RPMI8226 (cell line): ENCODE measurements at places on chromosomes 7 and 10.

- DNase-seq: peak; percentile 57
These were observed 159.6 kb downstream of the PARD3 start for GRCh38 chr10:34655286-34656170.

DNA sequence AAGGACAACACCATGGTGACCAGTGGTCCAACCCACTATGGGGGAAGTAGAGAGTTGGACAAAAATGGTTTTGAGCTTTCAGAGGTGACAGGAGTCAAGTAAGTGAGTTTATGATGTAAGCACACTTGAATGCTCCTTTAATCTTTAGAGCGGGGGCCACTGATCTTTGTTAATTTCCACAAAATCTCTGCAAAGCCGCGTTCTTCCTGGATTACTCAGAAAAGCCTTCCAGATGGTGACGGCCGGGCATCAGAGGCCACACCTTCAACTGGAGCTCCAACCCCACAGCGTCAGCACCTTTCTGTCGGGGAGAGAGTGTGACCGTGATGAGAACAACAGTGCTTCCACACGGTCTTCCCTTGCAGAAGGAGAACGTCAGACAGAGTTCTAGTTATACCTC is 35.2 kb upstream of the KLF6 start:
- DNase-seq: no peak

GRCh38 chr10:51629934-51630639 is 69.3 kb downstream of the CSTF2T start:
- DNase-seq: no peak

- no peak for DNase-seq
These were observed 171.0 kb downstream of the PTPN20 start for GRCh38 chr10:47082055-47082784.

DNA sequence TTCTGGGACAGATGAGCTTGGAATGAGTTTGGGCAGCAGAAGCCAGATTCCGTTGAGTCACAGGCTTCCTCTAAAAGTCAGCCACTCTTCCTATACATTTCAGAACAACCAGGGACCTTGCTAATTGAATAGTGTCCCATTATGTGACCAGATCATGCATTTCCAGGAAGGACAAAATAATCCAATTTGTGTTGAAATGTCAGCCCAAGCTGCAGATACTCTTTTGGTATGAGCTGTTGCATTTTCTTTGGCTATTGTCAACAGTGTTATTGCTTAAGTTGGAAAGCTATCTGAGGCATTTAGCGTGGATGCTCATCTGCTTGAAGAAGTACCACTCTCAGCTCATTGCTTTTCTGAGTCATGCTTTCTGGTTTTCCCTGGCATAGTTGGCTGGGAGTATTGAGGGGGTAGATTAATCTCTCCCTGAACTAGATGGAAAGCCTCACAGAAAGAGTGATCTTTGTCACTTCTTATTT is 223.7 kb upstream of the HABP2 start:
- no peak for DNase-seq

GRCh38 chr7:92588561-92588960 is 1.6 kb downstream of the FAM133B start:
- DNase-seq: no peak

- DNase-seq: no peak
These were observed 368.1 kb downstream of the RPS24 start for GRCh38 chr10:78401624-78402367.

GRCh38 chr10:22713853-22714478 is 412 bp downstream of the PIP4K2A start:
- DNase-seq: peak; percentile 65

DNA sequence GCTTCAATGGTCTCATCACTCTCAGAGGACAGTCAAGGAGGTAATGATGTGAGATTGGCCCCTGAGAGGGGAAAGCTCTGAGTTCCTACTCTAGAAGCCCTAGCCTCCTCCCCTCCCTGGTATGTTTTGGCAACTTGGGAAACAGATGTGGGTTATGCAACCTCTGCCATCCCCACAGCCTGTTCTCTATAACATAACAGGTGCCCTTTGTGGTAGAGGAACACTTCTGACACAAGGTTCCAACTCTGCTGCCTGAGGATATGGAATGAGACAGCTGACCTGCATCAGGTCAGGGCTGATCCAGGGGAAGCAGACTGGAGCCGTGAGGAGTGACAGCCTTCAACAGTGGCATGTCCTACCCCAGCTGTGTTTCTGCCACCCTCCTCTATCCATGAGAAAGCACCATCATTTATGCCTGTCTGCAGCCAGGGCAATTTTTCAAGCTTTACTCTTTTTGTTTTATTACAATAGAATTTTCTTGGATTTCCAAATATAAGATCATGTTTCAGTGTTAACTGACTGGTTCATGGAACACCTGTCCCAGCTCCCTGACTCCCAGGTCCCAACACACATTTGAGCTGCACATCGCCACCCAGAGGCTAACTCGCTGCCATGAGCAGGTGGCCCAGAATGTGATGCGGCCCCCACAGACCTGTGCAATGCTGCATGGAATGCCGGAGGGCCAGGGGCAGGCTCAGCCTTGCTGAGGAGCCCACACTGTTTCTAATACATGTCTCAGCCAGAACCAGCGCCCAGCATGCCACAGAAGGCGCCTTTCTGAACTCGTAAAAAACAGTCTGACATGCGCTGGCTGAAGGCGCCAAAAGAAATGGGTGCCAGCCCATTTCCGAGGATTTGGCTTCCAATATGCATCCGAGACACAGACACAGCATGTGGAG is 124.8 kb upstream of the CHST15 start:
- DNase-seq: no peak

GRCh38 chr7:124137664-124138063 is 104.8 kb upstream of the TMEM229A start:
- DNase-seq: no peak

- no peak for DNase-seq
These were observed 65.7 kb upstream of the ASAH2 start for GRCh38 chr10:50316695-50317648.

DNA sequence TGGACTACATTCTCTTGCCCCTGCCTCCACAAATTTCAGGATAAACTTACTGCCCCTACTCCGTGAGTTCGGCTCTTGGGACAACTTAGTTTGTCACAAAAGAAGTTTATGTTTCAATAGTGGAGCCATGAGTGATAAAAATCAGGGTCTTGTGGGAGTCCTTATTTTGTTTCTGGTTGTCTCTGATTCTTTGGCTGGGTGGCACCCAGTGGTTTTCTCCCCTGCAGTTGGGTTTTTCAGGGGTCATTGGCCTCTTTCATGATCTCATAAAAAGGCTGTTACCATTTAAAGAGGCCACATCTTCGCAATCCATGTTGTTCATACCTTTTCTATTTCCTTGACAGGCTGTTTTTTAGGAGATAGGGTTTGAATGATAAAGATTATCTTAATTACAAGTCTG is 5.5 kb downstream of the TET1 start:
- DNase-seq: no peak

DNA sequence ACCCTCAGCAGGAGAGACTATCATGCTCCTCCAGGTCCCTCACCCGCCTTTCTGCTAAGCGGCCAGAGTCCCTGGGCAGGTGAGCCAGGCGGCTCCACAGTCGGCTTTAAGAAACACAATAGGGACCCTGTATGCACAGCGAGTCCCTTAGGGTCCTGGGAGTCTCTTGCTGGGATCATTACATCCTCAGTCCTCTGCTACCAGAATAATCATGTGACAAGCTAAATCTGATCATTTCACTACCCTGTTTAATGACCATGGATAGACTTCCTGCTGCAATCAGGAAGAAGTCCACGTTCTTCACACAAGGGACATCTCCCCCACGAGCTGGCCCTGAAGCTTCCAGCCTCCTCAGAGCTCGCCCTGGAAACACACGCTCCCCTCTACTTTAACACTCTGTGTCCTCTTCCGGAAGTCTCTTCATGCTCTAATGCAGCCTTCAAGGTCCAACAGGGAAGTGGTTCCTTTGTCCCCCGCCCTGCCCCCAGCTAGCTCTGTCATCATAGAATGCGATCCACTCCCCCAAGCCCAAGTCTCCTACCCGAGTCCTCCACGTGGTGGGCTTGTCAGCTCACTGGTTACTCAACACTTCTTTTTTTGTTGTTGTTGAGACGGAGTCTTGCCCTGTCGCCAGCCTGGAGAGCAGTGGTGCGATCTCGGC is 101.5 kb downstream of the RNF216 start:
- no peak for DNase-seq

- peak; percentile 26 for DNase-seq
These were observed 153.2 kb upstream of the LYZL2 start for GRCh38 chr10:30782537-30783461.

GRCh38 chr10:31171402-31172083 is 139.9 kb upstream of the ZNF438 start:
- DNase-seq: no peak

- no peak for DNase-seq
These were observed 87.4 kb upstream of the WAC start for GRCh38 chr10:28445516-28445915.

DNA sequence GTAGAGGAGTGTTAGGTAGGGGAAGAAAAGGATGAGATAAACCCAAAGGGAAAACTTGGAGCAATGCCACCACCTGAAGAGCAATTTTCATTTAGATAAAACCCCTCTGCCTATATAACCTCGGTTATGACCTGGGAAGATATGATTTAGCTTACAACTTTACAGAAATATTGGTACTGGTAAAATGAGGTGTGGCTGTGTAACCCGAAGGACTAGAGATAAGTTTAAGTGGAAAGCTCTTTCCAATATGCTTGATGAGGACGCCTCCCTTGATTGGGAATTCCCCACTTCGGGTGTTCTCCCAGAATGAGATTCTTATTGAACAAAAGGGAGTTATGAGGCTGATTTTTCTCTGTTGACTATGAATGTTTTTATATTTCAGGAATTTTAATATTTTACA is 109.5 kb upstream of the CDK6 start:
- DNase-seq: no peak

- DNase-seq: no peak
These were observed 108.7 kb downstream of the RAPGEF5 start for GRCh38 chr7:22248111-22248809.

GRCh38 chr10:20995123-20995987 is 98.2 kb upstream of the NEBL start:
- no peak for DNase-seq

DNA sequence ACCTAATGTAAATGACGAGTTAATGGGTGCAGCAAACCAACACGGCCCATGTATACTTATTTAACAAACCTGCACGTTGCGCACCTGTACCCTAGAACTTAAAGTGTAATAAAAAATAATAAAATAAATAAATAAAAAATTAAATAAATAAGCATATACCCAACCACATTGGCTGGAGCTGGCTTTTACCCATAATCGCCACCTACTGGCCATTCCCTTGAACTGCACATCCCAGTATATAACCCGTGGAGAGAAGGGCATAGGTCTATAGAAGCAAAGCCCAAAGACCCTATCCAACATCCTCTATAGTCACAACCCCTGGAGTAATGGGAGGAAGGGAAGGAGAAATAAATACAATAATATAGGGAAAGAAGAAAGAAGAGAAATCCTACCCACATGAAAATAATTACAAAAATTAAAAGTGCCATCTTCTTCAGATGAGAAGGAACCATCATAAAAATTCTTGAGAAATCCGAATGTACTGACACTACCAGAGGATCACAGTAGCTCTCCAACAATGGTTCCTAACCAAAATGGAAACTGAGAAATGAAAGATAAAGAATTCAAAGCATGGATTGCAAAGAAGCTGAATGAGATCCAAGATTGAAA is 65.6 kb downstream of the TWIST1 start:
- DNase-seq: peak; percentile 53

GRCh38 chr7:128266883-128267594 is 26.0 kb downstream of the LEP start:
- DNase-seq: no peak

GRCh38 chr7:99141841-99142726 is 1.8 kb downstream of the SMURF1 start:
- DNase-seq: peak; percentile 20

- DNase-seq: peak; percentile 51
These were observed 1.2 kb downstream of the BAG3 start for GRCh38 chr10:119652361-119652730.

- DNase-seq: no peak
These were observed 131.4 kb downstream of the TCERG1L start for GRCh38 chr10:131180086-131180485.

DNA sequence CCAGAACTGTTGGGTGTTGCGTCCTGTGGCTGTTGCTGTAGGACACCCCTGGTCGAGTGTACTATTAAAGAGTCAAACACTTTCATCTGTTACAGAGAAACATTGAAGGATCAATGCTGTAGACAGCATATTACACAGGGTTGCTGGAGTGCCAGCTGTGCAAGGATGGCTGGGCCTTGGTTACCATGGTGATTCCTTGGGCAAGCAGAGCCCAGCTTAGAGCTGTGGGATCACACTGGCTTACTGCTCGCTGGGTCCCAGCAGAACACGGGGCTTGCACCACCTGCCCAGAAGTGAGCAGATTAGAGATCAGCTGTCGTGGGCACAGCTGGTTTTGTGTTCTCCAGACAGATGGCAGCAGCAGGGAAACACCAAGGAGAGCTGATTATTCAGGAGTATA is 76.0 kb downstream of the GPR141 start:
- no peak for DNase-seq

GRCh38 chr7:142752376-142753225 is 3.3 kb downstream of the PRSS1 start:
- no peak for DNase-seq

- DNase-seq: no peak
These were observed 65.1 kb upstream of the SFMBT2 start for GRCh38 chr10:7475939-7476338.

GRCh38 chr7:38881947-38882684 is 26.9 kb downstream of the VPS41 start:
- DNase-seq: no peak

DNA sequence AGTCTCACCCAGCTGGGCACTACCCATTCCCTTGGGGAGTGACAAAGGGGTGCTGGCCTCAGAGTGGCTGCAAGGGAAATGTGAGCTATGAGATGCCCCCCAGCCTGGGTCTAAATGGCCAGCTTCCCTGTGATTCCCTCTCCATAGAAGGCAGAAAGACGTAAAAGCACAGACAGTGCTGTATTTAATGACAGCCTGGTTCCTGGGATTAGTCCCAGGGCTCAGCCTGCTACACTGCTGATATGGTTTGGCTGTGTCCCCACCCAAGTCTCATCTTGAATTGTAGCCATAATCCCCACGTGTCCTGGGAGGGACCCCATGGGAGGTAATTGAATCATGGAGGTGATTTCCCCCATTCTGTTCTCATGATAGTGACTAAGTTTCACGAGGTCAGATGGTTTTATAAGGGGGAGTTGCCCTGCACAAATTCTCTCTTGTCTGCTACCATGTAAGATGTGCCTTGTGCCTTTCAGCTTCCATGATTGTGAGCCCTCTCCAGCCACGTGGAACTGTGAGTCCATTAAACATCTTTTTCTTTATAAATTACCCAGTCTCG is 23.9 kb upstream of the CALN1 start:
- DNase-seq: no peak

- no peak for DNase-seq
These were observed 8.5 kb downstream of the MOSPD3 start for GRCh38 chr7:100620804-100621203.
